NCI-H187 (cell line): ENCODE measurements at places on chromosomes 12 and 14.

GRCh38 chr14:94897561-94897960 lies 127.6 kb upstream of the GSC start:
- no peak for DNase-seq

DNA sequence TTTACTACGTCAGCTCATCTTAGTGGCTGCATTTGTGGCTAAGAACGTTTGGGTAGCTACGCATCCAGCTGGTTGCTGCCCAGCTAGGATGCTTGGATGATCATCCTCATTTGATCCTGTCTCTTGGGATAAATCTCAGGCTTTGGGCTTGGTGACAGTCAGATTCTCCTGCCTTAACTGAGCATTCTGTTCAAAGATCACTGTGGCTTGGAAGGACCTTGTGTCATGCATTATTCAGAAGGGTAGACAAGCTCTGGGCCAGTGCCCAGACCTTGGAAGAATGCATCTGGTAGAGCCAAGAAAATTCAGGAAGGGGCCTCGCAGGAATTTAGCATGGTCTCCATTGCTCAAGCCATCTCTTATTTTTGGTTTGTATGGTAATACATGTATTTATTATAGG lies 188.4 kb downstream of the NRXN3 start:
- DNase-seq: no peak

DNA sequence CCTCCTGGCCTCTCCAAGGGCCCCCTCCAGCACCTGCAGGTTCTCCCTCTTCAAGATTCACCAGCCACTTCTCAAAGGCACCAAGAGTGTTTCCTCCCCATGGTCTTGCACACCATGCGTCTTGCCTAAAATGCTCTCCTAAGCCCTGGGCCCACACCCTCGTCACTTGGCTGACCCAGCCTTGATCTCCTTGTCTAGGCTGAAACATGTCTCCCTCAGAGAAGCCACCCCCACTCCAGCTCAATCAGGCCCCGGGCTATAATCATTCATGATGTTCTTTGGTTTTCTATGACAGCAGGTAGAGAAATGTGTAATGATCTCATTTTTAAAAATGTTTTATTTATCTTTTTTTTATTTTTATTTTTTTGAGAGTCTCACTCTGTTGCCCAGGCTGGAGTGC lies 88.1 kb downstream of the EFCAB11 start:
- no peak for DNase-seq

- DNase-seq: no peak
Measured at GRCh38 chr14:80977221-80977620, 21.8 kb downstream of the TSHR start.

GRCh38 chr12:48185181-48185919 lies 1.9 kb downstream of the CCDC184 start:
- DNase-seq: no peak

- no peak for DNase-seq
Measured at GRCh38 chr12:105933671-105934665, 204.8 kb downstream of the NUAK1 start.

DNA sequence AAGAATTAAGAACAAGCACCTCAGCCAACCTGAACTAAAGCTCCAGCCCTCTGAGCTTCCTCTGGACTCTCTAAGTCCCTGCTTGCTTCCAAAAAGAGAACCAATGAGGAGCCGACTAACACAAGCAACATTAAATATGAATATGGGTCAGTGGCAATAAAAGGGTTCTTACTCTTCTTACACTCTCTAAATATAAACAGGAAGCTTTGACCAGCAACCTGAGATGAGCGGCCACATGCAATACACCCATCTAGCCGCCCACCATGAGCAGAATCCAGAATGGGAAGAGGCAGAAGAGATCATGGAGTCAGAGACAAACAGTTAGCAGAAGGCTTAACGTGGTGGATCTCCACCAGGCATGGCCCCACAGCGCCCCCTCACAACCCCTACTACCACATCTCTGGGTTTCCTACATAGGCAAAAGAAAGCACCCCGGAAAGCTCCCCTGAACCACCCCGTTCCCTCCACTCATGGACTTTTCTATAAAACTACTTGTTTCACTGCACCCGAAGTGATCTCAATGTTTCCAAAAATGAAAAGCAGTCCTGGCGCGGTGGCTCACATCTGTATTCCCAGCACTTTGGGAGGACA lies 59.4 kb downstream of the TTC7B start:
- DNase-seq: no peak

GRCh38 chr14:99573000-99573330 lies 31.0 kb downstream of the CCDC85C start:
- DNase-seq: no peak

DNA sequence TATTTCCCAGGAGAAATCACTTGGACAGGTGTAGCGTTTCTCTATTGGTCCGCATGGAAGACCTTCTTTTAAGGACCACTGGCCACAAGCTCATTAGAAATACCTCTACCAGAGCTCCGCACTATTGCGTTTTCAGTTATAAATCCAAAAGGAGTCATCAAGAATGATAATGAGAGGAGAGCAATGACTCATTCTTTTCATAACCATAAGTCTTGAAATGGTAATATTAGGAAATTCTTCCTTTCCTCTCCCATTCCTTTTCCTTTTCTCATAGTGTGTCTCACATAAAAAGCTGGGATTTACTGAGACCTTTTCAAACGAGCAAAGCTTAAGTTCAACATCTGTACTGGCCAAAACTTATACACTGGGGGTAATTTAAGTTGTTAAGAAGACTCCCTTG lies 215.7 kb downstream of the CPNE8 start:
- DNase-seq: no peak

- no peak for DNase-seq
Measured at GRCh38 chr12:114851981-114852380, 168.0 kb upstream of the TBX3 start.

GRCh38 chr14:102215071-102215470 lies 75.4 kb downstream of the WDR20 start:
- no peak for DNase-seq

DNA sequence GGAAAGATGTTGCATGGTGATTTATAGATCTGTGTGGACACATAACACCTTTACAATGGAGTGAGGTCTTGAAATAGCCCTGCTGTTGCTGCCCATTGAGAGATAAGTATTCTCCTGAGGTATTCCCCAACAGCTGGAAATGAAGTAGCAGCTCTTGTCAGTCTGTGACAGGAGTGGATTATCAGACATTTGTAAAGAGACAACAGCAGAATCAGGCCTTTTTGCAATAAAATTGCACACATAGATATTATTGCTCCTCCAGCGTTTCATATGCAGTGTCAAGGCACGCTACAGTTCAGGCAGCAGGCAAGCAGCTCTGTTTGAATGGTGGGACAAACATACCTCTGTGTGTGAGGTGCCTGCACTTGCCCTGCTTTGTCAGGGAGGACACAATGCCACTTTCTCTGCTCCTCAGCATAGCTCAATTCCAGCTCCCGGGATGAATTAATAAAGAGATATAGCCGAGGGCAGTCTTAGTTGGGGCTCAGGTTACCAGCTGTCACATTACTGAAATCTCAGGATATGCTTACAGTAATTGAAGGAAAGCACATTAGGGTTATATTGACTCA lies 49.4 kb downstream of the BICD1 start:
- no peak for DNase-seq

GRCh38 chr14:94180655-94181271 lies 6.6 kb downstream of the PPP4R4 start:
- DNase-seq: no peak

- DNase-seq: no peak
Measured at GRCh38 chr12:103012884-103013283, 55.4 kb downstream of the ASCL1 start.

DNA sequence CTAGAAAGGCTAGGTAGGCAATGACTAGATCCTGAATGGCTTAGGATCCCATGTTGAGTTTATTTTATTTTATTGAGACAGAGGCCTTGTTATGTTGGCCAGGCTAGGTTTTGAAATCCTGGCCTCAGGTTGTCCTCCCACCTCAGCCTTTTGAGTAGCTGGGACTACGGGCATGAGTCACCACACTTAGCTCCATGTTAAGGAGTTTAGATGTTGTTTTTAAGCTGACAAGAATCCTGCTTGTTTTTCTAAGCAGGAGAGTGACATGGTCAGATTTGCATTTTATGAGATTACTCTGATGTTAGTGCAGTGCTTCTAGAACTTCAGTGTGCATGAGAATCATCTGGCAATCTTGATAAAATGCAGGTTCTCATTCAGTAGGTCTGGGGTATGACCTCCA lies 14.5 kb downstream of the CCDC198 start:
- no peak for DNase-seq

DNA sequence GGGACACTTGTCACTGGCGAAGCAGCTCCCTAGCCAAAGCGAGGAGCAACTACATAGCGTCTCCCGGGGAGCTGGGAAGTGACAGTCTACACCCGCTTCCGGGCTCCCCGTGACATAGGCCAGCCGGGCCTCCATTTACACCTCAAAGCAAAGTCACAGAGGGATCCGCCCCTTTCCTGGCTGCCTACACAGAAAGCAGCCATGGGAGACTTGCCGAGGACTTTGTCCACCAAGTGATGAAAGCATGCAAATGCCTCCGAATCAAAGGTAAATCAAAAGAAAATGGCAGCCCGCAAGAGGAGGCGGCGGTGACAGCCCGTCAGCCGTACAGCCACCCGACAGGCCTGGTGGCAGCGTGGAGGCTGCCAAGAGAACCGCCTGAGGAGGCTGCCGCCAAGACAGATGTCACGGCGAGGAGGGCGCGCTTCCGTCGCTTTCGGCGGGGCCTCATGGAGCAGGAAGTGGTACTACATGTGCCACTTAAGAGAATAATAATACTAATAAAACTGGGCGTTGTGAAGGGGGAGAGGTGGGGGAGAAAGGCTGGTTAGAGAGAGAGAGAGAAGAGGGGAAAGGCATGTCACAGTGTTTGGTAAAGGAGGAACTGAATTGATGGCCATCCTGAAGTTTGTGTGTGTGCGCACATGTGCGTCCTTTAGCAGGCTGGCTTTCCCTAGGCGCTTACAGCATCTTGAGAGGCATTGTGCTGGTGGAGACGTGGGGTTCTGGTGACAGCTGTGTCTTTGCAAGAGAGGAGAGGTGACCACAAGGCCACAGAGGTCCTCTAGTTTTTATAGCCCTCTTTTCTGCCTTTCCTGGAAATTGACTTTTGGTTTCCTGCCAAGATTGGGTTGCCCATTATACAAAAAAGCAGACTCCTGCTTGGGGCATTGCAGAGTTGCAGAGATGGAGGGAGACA lies 661.7 kb downstream of the VRK1 start:
- DNase-seq: no peak

DNA sequence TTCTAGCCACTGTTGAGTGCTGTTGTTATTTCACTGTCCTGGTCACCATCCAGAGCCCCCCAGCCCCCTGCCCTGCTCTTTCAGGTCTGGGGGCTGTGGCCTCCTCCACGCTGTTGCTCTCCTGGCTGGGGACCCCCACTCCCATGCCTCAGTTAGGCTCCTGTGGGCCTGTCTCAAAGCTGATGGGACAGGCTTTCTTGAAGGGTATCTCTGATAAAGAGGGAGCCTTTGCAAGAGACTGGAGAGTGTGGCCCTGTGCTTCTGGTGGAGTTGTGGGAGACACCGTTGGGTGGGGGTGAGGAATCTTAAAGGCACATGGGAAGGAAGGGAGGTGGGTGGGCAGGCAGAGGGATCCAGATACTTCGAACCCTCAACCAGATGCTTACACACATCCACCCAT lies 12.2 kb upstream of the KRT86 start:
- no peak for DNase-seq

DNA sequence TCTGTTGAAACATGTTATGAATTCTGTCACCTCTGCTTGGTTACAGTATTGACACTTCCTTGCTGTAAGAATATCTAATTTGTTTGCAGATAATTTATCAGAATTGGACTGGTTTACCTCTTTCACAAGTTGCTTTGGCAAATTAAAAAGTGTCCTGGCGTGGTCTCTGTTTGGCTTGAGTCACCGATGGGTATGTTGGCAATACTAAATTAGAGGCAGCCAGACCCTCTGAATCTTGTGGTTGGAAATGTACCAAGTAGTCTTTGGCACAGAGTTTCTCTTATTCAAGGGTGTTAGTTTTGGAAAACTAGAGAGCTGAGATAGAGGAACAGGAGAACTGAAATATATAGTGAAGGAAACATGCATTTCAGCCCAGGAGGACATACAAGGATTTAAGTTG lies 521.1 kb upstream of the MGAT4C start:
- DNase-seq: no peak

- no peak for DNase-seq
Measured at GRCh38 chr12:53751336-53752191, at the start of gene CISTR. Gene CISTR (minus strand): TSS chr12:53751979.

DNA sequence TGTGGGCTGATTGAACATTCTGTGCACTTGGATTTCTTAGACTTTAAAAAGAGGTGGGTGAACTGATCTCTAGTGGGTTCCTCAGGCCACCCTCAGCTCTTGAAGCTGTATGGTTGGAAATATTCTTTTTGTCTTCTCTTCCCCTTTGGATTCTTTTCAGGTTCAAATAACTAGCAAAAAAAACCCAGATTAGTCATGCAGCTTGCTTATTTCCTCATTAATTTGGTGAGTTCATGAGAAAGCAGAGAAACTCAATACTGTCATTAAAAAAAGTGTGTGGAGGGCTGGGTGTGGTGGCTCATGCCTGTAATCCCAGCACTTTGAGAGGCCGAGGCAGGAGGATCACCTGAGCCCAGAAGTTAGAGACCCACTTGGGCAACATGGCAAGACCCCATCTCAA lies 183.4 kb downstream of the ESR2 start:
- DNase-seq: no peak

DNA sequence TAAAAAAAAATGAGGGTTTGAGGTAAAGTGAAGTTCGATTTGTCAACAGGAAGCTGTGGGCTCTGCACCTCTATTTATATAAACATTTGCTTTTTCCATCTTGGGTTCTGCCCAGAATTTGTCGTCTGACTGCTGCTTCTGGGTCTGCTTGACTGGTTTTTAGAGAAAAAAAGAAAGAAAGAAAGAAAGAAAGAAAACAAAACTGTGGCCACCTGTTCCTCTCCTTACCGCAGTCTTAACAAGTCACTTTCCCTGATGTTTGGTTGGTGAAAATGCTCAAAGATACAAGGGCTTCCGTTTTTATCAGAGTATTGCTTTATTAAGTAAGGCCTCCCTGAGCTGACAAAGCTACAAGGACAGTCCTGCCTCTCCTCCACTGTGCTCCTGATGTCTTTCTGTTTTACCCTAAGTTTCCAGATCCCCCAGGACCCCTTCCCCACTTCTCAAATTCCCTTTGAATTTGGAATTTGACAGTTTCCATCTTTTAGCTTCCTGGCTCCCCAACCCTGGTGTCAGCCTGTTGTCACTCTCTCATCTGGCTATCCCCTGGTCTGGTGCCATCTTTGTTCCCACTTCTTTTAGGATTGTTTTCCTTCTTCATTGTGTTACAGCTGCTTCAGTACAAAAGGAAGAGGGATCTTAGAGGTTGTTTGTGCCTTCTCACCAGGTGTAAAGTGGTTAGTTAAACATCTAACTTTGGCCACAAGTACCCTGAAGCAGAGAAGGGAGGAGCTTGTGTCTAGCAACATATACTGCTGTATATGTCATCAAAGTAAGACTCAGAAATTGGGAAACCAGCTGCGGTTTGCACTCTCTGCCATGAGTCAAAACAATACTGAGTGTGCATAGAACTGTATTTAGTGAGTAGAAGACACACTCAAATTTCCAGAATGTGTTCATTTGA lies 18.0 kb downstream of the MFAP5 start:
- no peak for DNase-seq

DNA sequence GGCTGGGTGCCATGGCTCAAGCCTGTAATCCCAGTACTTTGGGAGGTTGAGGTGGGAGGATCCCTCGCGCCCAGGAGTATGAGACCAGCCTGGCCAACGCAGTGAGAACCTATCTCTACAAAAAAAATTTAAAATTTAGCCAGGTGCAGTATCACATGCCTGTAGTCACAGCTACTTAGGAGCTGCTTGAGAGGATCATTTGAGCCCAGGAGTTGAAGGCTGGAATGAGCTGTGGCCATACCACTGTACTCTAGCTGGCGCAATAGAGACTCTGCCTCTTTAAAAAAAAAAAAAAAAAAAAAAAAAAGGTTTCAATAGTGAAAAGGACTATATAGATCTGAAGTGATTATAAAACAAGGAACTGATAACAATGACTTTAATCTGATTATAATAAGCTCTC lies 13.5 kb downstream of the PSMA3 start:
- no peak for DNase-seq
